Left lung (tissue), 14 donors: ENCODE measurements at places on chromosomes 5 and 9. TPM values are rescaled to one million over a fixed set of nuclear protein-coding genes. Genes with fewer than 3 reads are reported as not detected.

GRCh38 chr9:125399165-125399564 lies 137.5 kb downstream of the GAPVD1 start:
- DNase-seq: no peak

- no peak for DNase-seq
These were observed 675.7 kb upstream of the FTMT start for GRCh38 chr5:121175986-121176385.

GRCh38 chr9:125690679-125691078 lies 16.3 kb downstream of the MAPKAP1 start:
- no peak for DNase-seq

- DNase-seq: no peak
These were observed 294.9 kb downstream of the TAF11L14 start for GRCh38 chr5:17929171-17929570.

DNA sequence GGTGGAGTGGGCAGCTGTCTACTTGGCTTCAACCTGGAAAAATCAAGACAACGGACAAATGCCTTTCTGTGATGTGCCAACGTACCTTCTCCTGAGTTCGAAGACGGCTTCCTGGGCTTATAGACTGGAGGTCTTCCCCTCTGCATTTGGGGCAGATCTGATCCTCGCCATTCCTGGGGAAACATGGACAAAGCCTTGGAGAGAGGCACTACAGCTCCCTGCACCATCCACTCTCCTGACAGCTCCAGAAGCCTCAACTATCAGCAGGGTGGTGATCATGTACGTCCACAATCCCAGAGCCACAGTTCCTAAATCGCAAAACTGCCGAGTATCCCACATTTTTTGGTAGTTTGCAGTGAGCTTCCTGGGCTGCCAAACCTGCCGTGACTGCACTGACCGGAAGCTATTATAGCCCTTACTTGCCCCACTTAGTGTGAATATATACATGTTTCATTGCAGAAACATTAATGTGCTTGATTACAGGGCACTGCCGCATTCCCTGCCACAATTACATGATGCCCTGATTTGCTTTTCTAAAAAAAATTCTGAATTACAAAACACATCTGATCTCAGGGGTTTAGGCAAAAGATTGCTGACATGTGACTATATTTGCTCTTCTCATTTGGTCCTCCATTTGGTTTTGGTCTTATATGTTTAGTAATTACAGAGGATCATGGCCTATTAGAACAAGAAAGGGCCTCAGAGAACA lies 2.8 kb downstream of the TRAF1 start:
- DNase-seq: no peak

DNA sequence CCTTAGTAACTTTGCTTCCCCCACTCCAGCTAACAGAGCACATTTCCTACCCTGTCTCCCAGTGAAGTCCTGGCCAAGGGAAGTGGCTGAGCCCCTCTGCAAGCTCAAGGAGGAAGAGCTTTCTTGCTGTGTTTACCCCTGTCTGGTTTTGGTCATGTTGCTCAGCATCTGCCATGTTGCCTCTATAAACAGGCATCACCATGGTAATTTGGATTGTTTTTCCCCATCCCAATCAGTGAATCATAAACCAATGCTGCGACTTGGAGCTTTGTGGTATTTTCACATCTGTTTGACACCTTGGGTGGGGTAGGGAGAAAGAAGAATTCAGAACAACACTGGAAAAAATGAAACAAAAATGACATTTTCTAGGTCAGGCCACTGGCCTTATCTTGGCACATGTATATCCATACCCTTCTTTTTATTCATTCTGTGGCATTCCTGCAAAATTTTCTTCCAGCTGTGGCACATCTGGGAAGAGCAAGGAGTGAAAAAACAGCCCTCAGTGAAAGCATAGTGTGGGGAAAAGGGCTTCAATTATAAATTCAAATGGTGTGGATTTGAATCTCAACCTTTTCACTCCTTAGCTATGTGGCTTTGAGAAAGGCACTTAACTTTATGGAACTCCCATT lies 42.5 kb downstream of the SLIT3 start:
- DNase-seq: no peak

The PTGER4 gene
- 2.2 TPM for polyA plus RNA-seq

The TTLL11 gene
- 8.7 TPM for polyA plus RNA-seq

The GHR gene
- polyA plus RNA-seq: 29.9 TPM

The C5orf52 gene
- not detected for polyA plus RNA-seq

The TMEM215 gene
- polyA plus RNA-seq: not detected

The TPPP gene
- 8.8 TPM for polyA plus RNA-seq

The CENPP gene
- 6.7 TPM for polyA plus RNA-seq
